Esophagus squamous epithelium (tissue), 5 donors: ENCODE measurements at places on chromosomes 7 and 10.

GRCh38 chr7:113452245-113452644 lies 333.9 kb upstream of the SMIM30 start:
- DNase-seq, result no peak

GRCh38 chr7:9608560-9608959 lies 1175.2 kb downstream of the NXPH1 start:
- no peak for DNase-seq

DNA sequence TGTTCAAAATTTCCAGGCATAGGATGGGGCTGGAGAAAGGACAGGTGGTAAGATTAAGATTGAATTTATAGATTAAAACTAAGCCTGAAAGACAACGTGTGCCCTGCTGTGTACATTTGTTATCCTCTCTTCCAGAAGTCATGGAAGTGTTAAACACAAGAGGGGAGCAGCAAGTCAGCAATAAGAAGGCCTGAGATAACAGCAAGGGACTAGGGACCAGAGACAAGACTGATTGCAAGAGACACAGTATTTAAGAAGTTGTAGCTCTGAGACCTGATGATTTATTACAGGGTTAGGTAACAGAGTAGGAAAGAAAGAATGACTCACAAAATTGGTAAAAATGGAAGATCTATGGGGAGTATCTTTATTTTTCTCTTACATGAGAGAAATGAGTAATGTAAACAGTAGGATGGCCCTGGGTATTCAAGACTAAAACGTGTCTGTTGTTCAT lies 55.7 kb upstream of the COL1A2 start:
- DNase-seq, result no peak

DNA sequence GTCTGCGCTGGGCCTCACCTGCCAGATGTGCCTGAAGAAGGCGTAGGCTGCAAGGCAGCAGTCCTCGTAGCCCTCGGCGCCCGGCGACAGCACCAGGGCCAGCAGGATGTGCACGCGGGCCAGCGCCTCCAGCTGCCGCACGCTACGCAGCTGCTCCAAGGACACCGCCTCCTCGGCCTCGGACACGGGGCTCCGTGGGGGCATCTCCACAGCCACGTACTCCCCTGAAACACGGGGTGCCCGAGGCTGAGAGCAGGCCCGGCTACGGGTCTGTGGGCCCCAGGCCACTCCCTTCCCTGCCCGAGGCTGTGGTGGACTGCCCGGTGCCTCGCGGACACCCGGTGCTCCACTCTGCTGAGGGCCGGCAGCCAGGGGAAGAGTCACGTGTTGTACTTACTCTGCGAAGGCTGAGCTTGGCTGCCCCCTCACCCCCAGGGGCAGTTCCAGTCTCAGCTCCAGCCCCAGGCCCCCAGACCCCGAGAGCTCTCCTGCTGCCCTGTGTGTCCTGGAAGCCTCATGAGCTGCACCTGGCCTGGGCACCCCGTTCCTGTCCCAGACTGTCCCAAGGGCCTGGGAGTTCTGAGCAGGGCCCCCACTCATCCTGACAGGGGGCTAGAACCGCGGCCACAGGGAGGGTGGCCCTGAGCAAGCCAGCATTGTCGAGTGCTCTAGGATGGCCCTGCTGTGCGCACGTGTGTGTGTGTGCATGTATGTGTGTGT lies 62.8 kb downstream of the CFAP46 start:
- no peak for DNase-seq

GRCh38 chr7:147245274-147245673 lies 1128.7 kb downstream of the CNTNAP2 start:
- DNase-seq, result no peak

DNA sequence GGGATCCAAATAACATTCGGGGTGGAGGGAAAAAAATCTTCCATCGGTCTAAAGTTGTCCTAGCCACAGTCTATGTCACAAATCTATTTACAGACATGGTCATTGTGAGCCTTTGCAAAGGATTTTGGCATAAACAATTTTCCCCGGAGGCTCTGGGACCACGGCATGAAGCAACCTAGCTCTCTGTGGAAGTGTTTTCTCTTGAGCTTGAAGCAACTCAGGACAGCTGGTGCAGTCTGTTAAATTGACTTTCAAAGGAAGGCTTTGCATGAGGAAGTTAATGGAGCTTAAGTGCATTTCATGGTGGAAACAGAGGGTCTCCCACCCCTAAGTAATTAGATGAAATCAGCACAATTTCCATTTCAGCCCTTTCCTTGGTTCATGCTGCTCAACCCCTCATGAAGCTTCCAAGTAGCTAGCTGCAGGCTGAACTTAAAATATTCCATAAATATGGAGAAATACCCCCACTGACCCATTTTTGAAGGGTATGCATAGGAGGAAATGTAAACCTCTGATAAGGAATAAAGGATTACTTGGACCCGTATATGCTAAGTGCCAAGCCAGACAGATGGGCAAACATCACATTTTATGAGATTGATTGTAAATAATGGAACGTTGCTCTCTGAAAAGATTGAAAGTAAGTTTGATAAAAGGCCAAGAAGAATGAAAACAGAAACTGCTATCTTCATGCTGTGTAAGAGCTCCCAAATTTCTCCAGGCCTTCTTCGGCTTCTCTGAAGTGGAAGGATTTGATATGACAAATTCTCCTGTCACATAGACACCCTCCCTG lies 39.9 kb downstream of the CCDC3 start:
- DNase-seq, result no peak

GRCh38 chr10:25804505-25804904 lies 129.5 kb upstream of the MYO3A start:
- no peak for DNase-seq

- DNase-seq, result no peak
These were observed 105.9 kb downstream of the ACTR3B start for GRCh38 chr7:152865461-152865860.

DNA sequence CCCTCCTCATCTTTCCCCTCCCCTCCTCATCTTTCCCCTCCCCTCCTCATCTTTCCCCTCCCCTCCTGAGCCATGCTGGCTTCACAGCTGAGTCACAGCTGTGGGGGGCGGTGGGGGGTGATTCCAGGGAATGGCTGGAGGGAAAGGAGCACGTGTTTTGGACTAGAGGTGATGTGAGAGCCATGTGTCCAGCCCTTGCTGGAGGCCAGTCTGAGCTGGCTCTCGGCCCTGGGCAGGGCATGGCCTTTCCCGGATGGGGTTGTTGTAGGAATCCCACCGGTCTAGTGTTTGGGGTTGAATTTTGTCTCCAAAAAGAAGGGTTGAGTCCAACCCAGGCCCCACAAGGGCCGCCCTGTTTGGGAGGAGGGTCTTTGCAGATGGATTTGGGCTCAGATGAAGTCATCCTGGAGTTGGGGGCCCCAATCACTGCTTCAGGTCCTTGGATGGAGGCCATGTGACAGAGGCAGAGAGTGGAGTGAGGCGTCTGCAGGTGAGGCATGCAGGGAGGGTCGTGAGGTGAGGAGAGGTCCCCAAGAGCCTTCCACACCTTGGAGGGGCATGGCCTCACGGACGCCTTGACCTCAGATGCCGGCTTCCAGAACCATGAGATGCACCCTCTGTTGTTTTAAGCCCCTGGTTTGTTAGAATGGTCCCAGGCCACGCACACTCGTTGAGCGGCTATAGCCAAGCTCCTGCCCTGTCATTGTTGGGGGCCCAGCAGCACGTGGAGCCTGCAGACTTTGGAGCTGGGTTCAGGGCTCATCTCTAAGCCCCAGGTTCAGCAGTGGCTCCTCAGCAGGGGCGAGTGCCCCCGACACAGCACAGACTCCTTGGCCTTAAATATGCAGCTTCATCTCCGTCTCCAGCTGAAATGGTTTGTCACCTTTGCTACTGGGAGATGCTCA lies 101.6 kb downstream of the DNAJB6 start:
- no peak for DNase-seq

DNA sequence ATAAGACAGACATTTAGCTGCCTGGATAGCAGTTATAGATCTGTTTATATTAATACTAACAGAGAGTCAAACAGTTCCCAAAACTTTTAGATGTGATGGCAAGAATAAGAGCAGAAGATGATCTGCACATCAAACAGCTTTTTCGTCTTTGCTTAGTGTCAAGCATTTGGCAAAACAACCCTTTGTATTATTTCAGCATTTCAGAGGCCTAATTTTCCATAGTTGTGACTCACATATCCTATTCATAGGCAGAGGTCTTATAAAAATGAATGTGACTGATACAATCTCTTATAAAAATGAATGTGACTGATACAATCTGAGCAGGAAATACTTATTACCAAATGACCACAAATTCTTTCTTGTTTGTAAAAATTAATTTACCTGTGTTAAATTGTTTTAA lies 71.2 kb downstream of the LRRTM3 start:
- DNase-seq, result no peak
